Fibroblast of skin of left quadriceps (primary cell): ENCODE measurements at places on chromosomes 16 and 17.
A peak's percentile ranks its signal among the peaks of the same experiment; 100 is the strongest.

GRCh38 chr17:50626037-50626574, 8.6 kb upstream of the ABCC3 start:
- no peak for DNase-seq

GRCh38 chr17:41972571-41973407, 6.2 kb downstream of the CNP start:
- no peak for DNase-seq

GRCh38 chr16:86507173-86508027, 2.9 kb upstream of the FOXF1 start:
- no peak for DNase-seq

- DNase-seq: no peak
Measured at GRCh38 chr17:15451680-15452079, 15.7 kb downstream of the CDRT4 start.

DNA sequence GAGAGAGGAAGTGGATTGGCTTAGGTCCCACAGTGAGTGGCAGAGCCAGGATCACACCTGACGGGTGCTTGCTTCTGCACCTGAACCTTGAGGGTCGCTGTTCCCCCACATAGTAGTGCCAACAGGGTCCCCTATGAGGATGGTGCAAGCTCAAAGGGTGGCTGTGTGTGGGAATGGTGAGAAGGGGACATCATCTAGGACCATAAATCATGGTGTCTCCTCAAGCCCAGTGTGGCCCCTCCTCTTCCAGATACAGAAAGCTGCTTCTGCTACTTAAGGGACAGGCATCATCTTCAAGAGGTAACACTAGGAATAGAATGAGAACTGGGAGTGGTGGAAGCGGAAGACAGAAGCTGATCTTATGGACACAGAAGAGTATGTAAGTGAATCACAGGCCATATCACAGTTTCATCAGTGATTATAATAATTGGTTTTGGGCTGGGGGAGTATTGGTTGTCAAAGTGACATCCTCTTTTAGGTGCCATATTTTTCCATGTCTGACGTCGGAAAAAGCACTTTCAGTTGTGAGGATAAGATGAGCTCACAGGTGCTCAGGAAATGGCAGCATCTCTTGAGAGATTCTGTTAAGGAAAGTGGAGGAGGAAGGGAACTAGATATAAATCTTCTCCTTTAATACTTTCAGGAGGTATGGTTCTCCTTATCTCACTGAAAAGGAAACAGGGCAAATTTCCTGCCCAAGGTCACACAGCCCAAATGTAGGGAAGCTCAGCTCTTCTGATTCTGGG, 83.2 kb upstream of the HNF1B start:
- DNase-seq: no peak

- DNase-seq: no peak
Measured at GRCh38 chr16:56530872-56531271, 11.0 kb upstream of the BBS2 start.

DNA sequence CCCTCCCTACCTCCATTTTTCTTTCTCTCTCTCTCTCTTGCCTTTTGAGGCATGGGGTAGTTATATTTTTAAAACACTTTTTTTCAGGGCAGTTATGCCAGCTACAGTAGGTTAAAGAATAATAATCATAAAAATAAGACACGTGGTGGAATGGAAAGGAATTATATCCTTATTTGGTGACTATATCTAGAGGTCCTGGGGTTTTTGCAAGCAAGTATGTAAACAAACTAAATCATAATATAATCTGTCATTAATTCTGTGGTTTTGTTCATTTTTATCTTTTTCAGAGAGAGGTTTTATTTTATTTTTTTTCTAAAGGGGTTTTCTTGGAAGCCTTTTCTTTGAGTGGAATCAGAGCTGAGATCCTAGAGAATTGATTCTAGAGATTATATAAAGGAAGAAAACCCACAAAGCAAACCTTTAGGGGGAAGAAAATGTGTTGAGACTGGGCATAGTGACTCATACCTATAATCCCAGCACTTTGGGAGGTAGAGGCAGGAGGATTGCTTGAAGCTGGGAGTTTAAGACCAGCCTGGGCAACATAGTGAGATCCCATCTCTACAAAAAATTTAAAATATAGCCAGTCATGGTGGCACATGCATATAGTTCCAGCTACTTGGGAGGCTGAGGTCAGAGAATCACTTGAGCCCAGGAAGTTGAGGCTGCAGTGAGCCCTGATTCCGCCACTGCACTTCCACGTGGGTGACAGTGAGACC, 53.2 kb downstream of the NQO1 start:
- DNase-seq: peak; percentile 3

DNA sequence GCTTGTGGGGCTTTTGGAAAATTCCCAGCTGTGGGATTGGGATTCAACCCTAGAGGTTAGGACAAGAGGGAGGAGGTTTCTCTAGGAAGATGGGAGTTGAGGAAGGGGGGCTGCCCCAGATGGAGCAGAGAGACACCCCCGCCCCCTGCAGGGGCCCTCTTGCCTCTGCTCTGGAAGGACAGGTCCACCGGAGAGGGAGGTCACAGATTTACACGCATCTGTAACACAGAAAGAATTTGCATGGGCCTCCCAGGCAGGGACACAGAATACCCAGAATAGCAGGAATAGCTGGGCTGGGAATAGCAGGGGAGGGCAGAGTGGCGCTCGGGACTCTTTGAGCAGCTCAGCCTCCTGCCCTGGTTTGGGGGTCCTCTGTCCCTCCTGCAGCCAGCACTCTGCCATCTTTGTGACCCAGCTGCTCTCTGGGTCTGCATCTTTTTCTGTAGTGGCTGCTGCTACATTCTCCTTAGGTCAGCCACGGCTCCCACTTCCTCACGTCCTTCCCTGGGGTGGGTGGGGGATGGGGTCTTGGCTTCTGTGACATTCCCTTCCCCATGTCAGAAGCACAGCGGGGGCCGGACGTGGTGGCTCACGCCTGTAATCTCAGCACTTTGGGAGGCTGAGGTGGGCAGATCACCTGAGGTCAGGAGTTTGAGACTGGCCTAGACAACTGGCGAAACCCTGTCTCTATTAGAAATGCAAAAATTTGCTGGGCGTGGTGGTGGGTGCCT, 33.9 kb upstream of the PLLP start:
- DNase-seq: no peak

DNA sequence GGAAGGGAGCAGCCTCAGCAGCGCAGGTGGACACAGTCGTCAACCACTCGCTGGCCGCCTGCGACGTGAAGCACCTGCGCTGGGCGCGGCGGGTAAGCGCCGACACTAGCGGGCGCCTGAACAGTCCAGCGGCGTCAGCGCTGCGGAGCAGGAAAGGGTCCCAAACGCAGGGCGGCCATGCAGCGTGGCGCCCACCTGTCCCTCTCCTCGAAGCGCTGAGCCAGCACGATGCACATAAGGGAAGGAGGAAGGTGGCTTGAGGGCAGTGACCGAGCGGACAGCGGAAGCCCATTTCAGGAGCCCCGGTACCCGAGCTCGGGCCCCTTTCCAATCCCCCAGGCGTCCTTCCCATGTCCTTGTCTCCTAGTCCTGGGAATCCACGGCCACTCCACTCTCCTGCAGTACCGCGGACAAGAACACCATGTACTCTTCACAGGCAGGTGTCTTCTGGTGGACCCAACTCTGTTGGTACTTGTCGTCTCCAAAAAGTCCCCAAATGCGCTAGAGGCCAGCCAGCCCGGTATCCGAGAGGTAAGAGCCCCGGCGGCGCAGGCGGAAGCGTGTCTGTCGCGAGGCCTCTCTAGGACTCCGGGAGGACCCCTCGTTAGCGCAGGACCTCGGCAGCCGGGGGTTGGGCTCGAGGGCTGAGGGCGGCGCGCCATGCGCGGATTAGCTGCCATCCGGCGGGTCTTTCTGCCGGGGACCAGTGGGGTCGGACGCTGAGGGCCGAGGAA, 14.4 kb downstream of the ZNF232 start:
- no peak for DNase-seq
